ENCODE measurements at places on chromosomes 11 and 22.
A peak's percentile ranks its signal among the peaks of the same experiment; 100 is the strongest.

GRCh38 chr22:17743661-17744411, 30.4 kb downstream of the BID start:
- DNase-seq: no peak

DNA sequence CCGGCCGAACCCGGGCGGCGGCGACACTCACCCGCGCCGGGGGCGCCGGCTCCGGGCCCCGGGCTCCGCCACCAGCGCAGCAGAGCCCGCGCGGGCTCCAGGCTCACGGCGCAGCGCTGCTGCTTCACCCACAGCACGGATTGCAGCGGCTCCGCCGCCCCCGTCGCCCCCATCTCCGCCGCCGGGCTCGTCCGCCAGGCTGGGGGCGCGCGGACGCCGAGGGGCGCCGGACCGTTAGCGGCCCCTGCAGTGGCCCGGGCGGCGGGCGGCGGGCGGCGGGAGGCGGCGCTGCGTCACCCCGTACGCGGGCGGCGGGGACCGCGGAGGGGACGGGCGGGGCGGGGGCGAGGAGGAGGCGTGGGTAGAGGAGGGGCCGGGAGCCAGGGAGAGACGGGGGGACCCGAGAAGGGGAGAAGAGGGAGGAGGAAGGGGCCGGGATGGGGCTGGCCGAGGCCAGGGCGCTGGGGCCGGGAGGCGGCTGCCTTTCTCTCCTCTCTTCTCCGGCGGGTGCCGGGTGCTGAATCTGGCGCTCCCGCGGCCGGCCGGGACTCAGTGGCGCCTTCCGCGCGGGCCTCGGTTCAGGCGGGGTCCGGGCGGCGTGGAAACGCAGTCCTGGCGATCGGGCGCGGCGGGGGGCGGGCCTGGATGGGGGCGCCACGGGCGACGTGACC, at the start of gene CERK:
TSS of gene CERK (minus strand) at position 277 of the 671 bp plus-strand sequence. CDS start at position 173, 104 bp downstream.
- peak; percentile 71 for DNase-seq

DNA sequence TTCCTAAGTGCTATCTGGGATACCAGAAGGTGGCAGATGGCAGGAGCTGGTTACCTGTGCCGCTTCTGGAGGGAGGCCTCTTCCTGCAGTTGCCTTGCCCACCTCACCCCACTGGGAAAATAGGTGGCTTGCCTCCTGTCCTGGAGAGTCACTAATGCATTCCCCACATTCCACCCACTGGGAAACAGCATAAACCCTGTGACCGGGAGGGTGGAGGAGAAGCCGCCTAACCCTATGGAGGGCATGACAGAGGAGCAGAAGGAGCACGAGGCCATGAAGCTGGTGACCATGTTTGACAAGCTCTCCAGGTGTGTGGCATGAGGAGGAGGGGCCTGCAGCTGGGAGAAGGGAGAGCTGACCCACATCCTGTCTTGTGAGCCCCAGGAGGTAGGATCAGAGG, 5.6 kb downstream of the RIC8A start:
- DNase-seq: no peak

DNA sequence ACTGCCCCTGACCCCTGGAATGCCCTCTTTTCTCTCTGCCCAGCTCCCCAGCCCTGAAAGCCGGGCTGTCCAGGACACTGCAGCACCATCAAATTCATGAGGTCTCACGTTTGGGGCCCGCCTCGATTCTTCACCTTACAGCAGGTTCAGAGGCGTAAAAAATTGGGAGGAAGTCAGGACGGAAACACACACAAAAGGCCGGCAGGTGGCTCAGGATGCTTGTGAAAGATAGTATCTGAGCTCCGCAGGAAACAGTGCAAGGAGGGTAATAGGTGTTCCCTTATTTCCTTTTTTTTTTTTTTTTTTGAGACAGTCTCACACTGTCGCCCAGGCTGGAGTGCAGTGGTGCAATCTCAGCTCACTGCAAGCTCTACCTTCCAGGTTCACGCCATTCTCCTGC, 4.1 kb downstream of the RFPL2 start:
- no peak for DNase-seq

- no peak for DNase-seq
Observed at GRCh38 chr11:73977856-73978519, 4.7 kb downstream of the UCP2 start.

GRCh38 chr22:17264321-17265052, 45.3 kb upstream of the ADA2 start:
- peak; percentile 21 for DNase-seq

- no peak for DNase-seq
Observed at GRCh38 chr22:36136475-36136874, 24.1 kb downstream of the APOL3 start.

- no peak for DNase-seq
Observed at GRCh38 chr11:61042961-61043540, 59.2 kb upstream of the CD5 start.

DNA sequence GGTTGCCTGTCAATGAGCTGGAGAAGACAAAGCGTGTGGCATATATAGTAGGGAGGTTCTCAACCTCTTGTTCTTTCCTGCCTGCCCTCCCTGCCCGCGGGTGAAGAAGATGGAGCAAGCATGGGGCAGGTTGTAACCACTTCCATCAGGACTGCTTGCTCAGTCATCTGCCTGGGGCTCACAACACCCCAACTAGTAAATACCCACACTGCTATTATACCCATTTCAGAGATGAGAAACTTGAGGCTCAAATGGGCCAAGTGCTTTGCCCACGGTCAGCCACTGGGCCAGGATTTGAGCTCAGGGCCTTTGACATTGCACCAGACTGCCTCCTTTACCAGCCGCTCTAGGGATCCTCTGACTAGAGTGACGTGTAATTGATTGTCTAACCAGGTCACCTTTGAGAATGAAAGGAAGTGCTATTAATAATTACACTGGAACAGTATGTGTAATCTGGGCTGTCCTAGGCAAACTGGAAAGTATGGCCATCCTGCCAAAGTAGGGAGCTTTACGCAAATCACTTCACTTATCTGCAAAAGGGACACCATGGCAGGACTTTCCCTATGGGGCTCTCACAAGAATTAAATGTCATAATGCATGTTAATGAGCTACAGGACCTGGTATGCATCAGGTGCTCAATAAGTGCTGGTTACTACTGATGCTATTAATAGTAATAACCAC, 2.8 kb upstream of the CDC42EP1 start:
- no peak for DNase-seq

- DNase-seq: no peak
Observed at GRCh38 chr22:17601031-17601430, 27.5 kb downstream of the ATP6V1E1 start.

GRCh38 chr11:32792948-32793475, 1.4 kb downstream of the CCDC73 start:
- DNase-seq: peak; percentile 53

DNA sequence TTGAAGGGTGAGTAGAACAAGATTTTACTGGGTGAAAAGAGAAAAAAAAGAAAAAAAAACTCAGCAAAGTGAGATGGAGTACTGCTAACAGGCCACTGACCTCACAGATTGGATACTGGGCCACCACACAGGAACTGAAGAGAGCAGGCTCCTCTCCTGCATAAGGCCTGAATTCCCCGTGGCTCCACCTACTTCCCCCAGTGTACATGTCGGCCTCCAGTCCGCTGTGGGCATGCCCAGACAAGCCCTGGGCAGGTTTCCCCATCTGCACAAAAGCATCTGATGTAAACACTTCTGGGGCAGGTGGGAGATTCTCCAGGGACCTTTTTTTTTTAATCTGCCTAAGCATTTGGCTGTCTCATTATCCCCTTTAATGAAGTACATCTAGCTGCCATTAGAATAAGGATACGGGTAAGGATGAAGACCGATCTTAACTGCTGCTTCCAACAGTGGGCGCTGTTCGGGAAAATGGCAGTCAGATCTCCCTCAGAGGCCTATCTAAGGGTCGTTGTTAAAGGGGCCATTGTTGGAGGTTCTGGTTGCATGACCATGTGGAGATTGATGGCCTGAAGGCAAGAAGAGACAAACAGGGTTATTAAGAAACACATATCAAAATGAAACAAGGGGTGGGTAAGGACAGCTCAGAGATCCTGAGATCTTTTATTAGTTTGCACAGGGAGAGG, 48.5 kb downstream of the MS4A13 start:
- DNase-seq: no peak

GRCh38 chr11:78788533-78788932, 213.9 kb upstream of the NARS2 start:
- no peak for DNase-seq

GRCh38 chr11:115930291-115930690, 426.1 kb upstream of the CADM1 start:
- no peak for DNase-seq

GRCh38 chr22:41966607-41967240, 2.5 kb upstream of the SEPTIN3 start:
- DNase-seq: peak; percentile 86

DNA sequence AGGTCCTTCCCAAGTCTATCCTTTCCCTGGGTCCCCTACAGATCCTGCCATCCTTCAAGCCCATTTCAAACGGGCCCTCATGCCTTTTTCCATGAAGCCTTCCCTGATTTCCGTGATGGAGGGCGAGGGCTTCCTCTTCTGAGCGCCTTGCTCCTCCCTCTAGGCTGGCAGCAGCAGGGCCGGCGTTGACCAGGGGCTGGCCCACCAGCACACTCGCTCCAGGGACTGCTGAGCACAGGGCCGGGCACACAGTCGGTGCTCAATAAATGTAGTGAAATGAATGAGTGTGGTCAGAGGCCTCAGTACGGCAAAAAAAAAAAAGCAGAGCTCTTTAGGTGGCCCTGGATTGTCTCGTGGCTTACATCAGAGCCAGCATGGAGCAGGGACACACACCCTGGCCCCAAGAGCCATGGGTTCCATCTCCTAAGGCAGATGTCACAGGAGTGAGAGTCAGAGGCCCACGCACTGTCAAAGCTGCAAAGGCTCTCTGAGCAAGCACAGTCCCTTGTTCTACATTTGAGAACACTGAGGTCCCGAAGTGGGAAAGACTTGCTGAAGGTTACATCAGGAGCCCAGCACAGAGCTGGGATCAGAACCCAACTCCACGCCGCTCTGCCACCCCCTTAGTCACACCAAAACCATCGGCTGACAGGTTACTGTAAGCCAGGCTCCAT, 3.1 kb downstream of the IL2RB start:
- DNase-seq: no peak

GRCh38 chr11:130652671-130653335, 204.4 kb downstream of the ADAMTS15 start:
- DNase-seq: peak; percentile 99

- no peak for DNase-seq
Observed at GRCh38 chr22:30828187-30829155, 133.8 kb downstream of the OSBP2 start.

DNA sequence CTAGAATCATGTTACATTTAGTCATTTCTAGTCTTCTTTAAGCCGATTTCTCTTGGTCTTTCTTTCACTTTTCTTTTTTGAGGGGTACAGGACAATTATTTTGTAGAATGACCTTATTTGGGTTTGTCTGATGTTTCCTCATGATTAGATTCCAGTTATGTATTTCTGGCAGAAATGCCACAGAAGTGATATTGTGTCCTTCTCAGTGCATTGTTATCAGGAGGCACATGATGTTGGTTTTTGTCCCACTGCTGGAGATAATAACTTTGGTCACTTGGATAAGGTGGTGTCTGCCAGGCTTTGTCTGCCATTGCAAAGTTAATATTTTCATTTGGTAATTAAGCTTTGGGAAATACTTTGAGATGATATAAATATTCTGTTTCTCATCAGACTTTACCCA, 100.3 kb downstream of the RRM1 start:
- DNase-seq: no peak

DNA sequence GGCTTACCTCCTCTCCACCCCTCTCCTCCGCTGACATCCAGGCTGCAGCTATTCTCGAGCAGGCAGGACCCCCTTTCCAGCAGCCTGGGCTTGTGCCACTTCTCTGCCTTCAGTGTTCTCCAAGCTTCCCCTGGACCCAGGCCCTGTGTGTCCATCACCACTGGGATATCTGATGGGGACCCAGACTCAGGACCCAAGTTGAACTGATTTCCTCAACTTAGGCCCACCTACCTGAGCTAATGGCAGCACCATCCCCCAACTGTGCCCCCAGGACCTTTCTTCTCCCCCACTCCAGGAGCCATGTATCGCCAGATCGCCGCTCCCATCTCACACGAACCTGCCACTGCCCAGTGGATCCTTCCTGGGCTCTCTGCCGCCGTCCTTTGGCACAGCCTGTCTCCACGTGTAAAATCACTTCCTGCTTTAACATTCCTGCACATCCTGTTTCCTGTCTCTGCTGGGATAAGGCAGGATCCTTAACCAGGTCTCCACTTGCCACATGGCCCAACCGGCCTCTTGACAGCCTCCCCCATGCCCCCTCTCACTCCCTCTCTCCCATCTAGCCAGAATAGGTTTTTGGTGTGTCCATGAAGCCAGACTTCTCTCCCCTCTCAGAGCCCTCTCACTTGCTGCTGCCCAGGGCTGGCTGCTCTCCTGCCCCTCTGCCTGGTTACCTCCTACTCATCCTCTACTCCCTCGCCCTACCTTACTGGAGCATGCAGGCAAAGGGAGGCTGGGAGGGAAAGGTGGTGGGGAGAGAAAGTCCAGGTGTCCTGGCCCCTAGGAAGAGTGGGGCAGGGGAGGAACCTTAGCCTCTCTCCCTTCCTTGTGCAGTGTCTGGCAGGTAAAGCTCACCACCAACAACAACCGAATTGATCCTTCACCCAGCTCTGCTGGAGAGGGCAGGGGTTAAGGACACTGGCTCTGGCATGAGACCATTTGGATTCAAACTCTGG, 9.4 kb downstream of the SPATA19 start:
- no peak for DNase-seq

- DNase-seq: no peak
Observed at GRCh38 chr11:102360681-102361080, 13.7 kb downstream of the BIRC2 start.

- peak; percentile 94 for DNase-seq
Observed at GRCh38 chr22:20319745-20320658, at the start of gene DGCR6L. TSS of gene DGCR6L (minus strand) at chr22:20320060. CDS start at chr22:20319988, 72 bp downstream.

- peak; percentile 82 for DNase-seq
Observed at GRCh38 chr11:96338910-96339705, 3.9 kb downstream of the MAML2 start.

- no peak for DNase-seq
Observed at GRCh38 chr11:46625406-46625805, 8.1 kb downstream of the ATG13 start.

- DNase-seq: no peak
Observed at GRCh38 chr11:44416776-44417175, 106.8 kb upstream of the ALX4 start.

DNA sequence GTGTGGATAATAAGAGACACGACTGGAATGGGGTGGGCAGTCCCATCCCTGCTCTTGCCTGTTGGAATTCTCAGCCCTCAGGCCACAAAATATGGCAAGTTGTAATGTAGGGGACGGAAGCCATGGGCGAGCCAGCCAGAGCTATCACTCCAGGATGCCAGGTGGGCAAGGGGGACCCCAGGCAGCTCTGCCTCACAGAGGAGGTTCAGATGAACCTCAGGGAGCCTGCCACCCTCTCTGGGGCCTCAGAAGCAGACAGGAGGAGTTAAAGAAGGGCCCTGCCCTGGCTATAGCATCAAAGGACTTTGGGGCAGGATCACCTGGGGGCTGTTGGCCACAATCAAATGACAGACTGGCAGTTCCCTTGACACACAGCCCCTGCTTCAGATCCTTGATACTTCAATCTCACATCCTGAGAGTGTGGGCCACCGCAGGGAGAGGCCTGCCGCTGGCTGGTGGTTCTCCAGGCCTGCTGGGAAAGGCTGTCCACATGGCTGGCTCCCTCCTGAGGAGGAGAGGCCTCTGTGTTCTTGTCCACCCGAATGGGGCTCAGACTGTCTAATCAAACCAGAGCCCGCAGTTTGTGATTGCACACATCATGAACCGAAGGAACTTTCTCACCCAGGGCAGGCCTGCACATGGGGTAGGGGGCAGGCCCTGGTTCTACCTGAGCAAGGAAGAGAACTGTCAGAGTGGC, 31.4 kb downstream of the IGLL1 start:
- DNase-seq: no peak

- peak; percentile 42 for DNase-seq
Observed at GRCh38 chr11:76501526-76502202, 56.8 kb downstream of the EMSY start.

All from fibroblast of pulmonary artery (primary cell).